OCI-M1 (cell line): ENCODE measurements at places on chromosomes 2 and 18.

- no peak for DNase-seq
These were observed 252.4 kb downstream of the EIPR1 start for GRCh38 chr2:3125001-3125760.

- no peak for DNase-seq
These were observed 220.7 kb downstream of the NDUFA10 start for GRCh38 chr2:239804161-239805042.

GRCh38 chr18:60987963-60988362, 345.3 kb upstream of the CDH20 start:
- no peak for DNase-seq

DNA sequence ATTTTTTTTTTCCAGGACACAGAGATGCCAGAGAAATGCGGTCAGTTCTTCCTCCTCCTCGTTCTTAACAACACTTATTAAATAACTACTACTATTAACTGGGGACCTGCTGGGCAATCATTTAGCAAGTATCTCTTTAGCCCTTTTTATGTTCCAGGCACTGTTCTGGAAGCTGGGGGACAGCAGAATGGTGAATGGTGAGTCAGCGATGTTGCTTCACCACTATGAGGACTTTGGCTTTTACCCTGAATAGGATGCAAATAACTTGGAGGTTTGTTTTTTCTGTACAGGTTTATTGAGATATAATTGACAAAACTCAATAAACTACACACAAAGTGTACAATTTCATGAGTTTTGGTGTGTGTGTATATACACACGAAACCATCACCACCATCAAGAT, 179.9 kb upstream of the MSH6 start:
- DNase-seq = no peak

DNA sequence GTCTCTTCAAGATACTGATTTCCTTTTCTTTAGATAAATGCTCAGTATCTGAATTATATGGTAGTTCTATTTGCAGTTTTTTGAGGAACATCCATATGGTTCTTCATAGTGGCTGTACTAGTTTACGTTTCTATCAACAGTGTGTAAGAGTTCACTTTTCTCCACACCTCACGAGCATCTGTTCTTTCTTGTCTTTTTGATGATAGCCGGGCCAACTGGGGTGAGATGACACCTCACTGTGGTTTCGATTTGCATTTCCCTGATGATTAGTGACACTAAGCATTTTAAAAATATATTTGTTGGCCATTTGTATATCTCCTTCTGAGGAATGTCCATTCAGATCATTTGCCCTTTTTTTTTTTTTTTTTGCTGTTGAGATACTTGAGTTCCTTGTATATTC, 458.8 kb downstream of the SETBP1 start:
- DNase-seq = no peak
